Epithelial cell of esophagus (primary cell): ENCODE measurements at places on chromosomes 16 and 17.

- no peak for DNase-seq
Observed at GRCh38 chr16:30912794-30913412, 10.5 kb upstream of the FBXL19 start.

DNA sequence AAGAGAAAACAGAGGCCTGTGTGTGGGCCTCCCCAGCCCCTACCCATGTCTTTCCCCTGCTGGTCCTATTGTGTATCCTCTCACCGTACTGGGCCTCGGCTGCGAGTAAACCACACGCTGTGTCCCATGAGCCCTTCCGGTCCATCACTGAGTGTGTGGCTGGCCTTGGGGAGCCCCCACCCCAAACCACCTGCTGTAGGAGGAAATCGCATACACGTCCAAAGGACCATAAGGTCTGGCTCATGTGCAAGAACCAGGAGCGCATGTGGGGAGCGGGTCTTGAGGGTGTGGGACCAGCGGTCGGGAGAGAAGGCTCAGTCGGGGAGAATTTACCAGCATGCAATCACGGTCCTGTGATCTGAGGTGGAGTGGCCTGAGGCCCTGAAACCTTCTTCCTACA lies 38.4 kb upstream of the DNAH17 start:
- no peak for DNase-seq

DNA sequence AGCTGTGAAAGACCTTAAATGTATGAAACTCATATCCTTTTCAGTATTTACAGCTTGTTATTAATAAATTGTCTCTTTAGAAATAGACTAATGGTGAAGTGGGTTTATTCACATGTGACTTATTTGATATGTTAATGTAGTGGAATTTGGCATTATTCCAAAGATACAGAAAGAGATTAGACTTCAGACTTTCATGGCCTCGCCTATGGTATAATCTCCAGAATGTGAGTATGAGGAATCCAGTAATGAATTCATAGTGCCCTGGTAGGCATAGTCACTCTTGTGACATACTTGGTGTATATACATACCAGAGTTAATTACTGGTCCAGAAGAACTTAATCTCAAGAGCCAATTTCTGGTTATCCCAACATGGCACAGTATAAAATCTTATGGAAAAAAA lies 72.7 kb downstream of the OMG start:
- DNase-seq = peak; percentile 9

DNA sequence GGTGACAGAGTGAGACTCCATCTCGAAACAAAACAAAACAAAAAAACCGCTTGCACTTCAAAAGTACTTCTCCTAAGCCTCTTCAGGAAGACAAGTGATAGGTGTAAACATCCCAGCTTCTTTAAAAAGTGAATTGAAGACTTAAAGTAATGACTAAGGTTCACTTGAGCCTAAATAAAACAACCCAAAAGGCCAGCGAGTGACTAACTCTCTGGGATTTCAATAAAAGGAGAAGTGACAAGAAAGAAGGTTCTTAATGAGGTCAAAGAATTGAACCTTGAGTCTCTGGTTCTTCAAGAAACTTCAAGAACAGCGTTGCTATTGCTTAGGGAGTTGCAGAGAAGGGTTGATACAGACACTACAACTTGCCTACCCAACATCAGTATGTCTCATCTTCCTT lies 42.2 kb downstream of the STX8 start:
- DNase-seq = no peak

GRCh38 chr17:45051060-45051719 lies at the start of gene DCAKD:
TSS of gene DCAKD (minus strand) at chr17:45051632. CDS start at chr17:45034885, 16,747 bp downstream.
- peak; percentile 98 for DNase-seq

DNA sequence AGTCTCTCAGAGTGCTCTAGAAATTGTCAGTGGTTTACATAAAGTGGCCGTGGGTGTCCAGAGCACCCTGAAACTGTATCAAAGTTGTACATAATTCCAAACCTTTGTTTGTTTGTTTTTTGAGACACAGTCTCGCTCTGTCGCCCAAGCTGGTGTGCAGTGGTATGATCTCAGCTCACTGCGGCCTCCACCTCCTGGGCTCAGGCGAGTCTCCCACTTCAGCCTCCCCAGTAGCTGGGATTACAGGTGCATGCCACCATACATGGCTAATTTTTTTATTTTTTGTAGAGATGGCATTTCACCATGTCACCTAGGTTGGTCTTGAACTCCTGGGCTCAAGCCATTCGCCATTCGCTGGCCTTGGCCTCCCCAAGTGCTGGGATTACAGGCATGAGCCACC lies 24.3 kb upstream of the ADGRG1 start:
- DNase-seq = no peak

GRCh38 chr17:58054641-58055040 lies 28.6 kb upstream of the DYNLL2 start:
- no peak for DNase-seq

DNA sequence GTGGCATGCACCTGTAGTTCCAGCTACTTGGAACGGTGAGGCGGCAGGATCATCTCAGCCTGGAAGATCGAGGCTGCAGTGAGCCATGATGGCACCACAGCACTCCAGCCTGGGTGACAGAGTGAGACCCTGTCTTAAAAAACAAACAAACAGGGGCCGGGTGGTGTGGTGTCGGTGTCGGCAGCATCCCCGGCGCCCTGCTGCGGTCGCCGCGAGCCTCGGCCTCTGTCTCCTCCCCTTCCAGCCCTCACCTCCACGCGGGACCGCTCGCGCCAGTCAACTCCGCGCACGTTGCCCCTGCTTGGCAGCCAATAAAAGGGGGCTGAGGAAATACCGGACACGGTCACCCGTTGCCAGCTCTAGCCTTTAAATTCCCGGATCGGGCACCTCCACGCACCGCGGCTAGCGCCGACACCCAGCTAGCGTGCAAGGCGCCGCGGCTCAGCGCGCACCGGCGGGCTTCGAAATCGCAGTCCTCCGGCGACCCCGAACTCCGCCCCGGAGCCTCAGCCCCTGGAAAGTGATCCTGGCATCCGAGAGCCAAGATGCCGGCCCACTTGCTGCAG lies 204.7 kb downstream of the CDRT15L2 start:
- DNase-seq = no peak

DNA sequence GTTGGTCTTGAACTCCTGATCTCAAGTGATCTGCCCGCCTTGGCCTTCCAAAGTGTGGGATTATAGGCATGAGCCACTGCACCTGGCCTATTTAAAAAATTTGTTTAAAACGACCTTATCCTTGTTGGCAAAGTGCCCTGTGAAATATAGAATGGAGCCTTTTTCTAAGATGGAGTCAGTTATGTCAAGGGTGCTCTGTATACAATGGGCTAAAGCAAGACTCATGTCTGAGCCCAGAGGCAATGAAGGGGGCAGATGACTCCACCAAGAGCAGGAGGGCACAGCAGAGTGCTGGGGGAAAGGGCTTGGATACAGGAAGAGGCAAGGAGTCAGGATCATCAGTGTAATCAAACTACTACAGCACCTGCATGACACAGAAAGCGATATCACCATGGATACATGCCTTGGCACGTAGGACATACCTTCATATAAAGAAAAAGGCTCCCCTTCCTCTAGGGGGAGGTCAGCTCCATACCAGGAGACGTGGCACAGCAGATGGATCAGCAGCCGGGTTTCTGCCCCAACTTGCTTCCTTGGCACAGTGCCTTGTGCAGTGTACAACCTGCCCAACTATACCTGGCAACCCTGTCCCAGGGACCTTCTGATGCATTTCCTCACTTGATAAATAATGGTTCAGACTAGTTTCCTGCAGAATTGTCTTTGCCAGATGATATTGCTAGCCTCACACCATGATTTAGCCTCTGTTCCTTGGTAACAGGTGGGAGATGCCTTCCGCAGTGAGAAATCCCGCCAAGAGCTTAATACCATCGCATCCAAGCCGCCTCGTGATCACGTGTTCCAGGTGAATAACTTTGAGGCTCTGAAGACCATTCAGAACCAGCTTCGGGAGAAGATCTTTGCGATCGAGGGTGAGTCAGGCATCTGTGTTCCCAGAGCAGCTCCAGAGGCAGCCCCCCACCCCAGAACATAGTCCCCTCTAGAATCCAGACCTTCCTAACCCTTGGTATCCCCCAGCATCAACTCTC lies 15.3 kb downstream of the ITGAM start:
- DNase-seq = peak; percentile 95

DNA sequence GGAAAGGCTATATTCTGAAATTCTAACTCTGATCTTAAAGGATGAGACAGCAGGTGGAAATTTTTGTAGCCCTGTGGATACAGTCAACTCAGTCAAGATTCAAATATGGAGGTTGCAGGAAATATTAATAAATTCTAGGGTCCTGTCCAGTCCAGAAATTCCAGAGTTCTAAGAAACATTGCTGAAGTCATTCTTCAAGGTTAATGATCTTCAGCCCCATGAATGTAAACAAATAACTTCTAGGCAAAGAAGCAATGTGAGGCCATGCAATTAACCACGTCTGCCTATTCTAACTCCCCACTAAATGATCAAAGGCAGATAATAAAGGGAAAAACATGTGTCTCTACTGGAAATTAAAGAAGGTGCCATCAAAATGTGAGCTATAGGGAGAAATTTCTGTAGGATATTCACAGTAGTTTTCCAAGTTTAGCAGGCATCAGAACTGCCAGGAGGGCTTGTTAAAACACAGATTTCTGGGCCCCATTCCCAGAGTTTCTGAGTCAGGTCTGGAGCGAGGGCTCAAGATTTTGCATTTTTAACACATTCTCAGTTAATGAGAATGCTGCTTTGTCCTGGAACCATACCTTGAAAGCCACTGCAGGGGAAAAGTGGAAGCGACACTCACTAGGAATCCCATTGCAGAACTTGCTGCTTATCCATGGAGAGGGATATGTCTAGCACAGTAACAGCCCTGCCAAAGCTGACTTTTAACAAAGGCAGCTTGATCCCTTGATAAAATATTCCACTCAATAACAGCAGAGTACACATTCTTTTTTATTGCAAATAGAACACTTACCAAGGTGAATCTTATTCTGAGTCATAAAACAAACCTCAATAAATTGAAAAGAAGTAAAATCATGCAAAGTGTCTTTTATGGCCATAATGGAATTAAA lies 61.8 kb downstream of the DNAH3 start:
- peak; percentile 49 for DNase-seq

DNA sequence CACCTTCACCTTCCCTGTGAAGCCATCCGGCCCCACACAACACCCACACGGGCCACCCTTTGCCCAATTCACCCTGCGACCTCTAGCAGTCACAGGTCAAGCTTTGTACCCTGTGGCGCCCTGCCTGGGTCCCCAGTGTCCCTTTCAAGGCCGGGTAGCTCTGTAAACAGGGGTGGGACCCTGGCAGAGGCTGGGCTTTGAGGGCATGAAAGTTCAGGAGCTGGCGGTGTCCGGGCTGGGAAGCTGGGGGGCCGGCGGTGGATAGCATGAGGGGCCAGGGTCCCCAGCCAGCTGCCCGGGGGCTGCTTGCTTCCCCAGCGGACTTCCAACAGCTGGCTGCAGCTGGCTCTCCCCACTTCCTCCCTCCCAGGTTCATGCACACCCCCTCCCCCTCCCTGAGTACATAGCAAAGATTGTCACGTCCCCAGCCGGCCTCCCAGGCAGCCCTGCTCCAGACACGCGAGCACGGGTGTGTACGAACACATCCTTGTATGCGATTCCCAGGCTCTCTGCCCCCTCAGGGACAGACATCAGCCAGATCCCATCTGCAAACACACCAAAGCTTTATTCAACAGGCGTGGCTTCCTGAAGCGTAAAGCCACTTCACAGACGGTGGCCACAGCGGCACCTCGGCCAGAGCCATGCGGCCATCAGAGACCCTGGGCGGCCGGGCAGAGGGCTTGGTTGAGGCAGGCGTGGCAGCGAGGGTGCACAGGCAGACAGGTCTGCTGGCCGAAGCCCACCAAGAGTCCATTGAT lies 8.2 kb downstream of the NTHL1 start:
- DNase-seq = peak; percentile 43
